ENCODE measurements at places on chromosomes 11 and 22.

DNA sequence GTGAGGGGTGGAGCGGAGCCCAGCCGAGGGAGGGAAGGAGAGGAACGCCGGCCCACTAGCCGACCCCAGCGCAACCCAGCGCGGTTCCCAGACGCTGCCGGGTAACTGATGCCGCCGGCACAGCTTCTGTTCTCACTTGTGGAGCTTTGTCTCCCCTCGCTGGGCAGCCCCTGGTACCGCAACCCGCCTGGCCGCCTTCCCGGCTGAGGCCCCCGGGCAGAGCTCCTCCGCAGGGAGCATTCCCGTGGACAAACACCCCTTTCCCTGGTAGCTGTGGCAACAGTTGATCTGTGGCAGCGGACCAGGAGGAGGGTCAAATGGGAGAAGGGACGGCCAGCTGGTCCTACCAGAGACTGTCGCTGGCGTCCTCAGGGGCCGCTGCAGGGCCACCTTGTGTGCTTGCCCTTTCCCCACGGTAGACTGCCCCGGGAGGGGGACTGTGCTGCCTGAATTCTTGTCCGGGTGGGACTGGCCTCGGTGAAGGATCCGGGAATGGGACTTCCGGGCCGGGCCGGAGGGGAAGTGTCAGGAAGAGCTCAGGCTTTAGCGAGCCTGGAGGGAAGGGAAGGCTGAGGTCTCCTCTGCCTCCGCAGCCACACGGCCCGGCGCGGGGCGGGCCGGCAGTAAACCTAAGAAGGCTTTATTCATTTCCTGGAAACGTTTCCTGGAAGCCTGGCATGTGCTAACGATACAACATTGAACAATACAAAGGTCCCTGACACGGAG is 468.0 kb downstream of the OPCML start:
- DNase-seq = peak; percentile 70

DNA sequence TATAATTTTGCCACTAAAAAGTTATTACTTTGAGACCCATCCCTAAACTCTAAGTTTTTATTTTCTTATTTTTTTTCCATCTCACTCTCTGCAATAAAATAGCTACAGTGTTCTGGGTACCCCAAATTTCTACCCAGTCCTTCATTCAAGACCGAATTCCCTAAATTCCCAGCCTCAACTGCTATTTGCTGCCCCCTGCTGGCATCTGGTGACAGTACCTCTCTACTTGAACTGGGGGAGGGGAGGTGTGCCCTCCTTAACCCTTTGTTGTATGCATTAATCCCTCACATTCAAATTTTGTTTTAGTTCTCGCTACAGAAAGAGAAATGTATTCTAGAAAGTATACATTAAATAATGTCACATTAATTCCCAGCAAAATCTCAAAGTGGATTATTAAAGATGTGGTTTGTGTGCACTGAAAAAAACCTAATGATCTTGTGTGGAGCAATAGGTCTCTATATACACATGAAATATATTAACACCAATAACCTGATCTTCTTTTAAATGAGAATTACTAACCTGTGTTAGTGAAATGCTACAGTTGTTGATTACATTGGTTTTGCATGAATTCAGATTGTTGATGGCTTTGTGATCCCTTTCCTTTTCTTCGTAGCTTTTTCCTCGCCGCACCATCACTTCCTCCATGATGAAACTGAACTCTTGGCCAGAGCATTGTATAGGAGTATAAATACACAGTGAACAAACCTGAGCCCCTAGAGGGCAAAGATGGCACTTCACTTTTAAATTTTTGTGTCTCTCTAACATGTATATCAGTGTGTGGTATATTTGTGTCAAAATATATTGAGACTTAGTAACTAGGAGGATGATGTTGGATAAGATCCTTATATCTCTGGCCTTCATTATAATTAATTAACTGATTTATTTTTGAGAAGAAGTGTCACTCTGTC is 590.0 kb downstream of the METTL15 start:
- DNase-seq = peak; percentile 60

- peak; percentile 17 for DNase-seq
Observed at GRCh38 chr11:74755395-74755995, 6.8 kb downstream of the RNF169 start.

DNA sequence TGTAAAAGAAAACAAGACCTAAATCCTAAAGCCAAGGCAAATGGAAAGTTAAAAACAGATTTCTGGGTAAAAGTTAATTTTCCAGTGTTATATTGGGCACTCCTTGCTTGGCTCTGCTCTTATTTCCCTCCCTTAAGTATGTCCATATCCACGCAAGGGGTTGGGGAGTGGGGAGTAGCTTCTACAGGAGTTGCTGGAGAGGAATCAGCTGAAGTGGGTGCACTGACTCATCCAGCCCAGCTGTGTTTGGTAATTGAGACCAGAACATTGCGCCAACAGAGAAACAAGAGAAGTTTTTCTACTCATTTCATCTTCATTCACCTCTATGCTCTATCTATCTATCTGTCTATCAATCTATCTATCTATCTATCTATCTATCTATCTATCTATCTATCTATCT is 298.4 kb upstream of the PDGFD start:
- peak; percentile 3 for DNase-seq

DNA sequence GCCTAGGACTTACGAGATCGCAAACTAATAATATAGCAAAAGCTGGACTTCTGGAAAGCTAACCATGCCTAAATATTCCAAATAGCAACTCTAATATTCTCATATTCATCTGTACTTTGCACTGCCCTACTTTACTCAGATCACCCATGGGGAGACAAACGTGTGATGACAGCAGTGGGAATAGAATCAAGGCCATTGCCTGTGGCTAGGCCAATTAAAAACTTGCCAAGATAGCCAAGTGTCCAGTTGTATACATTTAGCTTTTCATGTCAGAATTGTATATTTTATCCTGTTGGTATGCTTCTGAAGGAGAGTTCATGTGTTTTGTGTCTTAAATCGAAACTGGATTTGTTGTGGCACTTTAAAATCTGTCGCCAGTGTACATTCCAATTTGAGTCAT is 1.2 kb upstream of the CEP126 start:
- no peak for DNase-seq

DNA sequence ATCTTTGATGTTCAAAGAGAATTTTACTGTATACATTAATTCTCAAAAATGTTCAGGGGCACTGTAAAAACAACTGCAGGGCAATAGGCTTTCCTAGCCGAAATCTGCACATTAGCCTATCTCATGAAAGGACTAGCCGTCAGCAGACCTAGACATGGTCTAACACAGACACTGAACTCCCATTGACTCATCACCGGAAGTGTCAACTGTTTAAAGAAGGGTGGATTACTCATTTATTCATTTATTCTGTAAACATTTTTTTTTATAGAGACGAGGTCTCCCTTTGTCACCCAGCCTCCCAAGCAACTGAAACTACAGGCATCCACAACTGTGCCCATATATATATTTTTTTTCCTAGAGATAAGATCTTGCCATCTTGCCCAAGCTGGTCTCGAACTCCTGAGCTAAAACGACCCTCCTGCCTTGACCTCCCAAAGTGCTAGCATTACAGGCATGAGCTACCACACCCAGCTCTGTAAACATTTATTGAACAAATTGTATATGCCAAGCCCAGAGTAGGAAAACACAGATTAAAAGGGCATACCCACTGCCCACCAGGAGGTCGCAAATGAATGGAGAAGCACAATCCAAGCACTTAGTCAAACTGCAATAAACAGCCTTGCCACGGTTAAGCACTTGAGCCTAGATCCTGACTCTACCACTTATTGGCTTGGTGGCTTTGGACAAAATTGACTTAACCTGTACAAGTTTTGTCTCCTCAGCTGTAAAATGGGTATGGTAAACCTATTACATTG is 26.6 kb downstream of the RAB30 start:
- DNase-seq = peak; percentile 98

DNA sequence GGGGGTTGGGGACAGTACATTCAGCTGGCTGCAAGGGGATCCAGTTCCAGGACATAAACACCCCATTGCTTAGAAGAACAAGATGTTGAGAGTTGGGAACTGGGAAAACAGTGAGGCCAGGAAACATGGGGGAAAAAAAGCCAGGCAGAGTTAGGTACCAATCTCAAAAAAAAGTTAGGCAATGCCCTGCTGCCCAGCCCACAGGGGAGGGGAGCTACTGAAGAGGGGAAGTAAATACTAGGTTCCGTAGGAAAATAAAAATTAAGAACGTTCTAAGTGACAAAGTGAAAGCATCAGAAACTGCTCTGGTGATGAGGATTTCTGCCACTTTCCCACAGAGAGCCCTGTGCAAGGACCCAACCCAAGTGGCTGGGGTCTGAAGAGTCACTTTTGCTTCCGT is 12.0 kb downstream of the SPTBN2 start:
- no peak for DNase-seq

GRCh38 chr11:130729678-130730300 is 186.5 kb downstream of the SNX19 start:
- DNase-seq = peak; percentile 14

GRCh38 chr22:23401910-23402274 is 178.2 kb downstream of the IGLL1 start:
- DNase-seq = no peak

- no peak for DNase-seq
Observed at GRCh38 chr11:124807201-124807600, 7.0 kb upstream of the MSANTD2 start.

DNA sequence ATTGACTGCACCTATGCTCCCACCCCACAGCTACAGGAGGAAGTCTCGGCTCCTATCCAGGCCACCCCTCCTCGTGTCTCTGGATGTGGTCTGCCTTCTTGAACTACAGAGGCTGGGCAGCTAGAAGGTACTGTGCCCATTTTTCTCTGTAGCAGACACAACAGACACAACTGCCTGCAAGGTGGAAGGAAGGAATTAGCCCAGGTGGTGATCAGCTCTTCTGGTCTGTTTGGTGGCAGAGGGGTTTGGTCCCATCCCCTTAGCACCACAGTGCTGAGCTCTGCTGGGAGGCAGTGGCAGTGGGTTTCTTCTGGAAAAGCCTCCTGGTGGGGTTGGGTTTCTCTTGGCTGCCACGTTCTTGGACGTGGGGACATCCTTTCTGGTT is 132.5 kb downstream of the MPPED1 start:
- DNase-seq = no peak

DNA sequence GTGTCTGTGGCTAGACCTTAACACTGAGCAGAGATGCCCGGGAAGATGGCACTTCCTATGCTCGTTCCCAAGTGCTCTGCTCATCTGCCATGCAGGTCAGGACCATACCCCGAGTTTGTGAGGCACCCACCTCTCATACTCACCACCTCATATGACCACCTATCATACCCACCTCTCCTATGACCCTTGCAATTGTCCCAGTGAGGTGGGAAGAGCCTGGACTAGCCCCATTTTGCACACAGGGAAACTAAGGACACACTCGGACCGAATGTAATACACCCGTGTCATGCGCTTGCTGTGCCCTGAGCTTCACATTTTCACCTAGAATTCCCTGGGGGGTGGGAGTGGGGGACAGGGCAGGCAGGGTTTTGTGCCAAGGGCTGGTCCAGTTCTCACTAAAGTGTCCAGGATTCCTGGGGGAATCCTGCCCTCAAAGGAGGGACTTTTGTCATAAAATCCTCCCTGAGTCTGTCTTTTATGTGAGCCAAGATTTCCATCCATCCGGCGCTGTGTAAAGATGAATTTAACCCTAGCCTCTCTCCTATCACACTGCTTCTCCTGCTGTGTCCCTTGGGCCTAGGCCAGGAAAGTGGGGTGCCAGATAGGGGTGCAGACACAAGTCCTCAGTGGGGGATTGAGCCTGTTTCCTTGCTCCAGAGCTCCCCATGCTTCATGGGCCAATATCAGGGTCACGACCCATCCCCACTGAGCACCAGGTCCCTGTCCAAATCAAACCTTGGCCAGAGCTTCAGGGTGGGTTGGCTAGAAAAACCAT is 20.0 kb downstream of the TPBGL start:
- DNase-seq = no peak

- DNase-seq = no peak
Observed at GRCh38 chr11:116989184-116989583, 109.0 kb downstream of the SIK3 start.

DNA sequence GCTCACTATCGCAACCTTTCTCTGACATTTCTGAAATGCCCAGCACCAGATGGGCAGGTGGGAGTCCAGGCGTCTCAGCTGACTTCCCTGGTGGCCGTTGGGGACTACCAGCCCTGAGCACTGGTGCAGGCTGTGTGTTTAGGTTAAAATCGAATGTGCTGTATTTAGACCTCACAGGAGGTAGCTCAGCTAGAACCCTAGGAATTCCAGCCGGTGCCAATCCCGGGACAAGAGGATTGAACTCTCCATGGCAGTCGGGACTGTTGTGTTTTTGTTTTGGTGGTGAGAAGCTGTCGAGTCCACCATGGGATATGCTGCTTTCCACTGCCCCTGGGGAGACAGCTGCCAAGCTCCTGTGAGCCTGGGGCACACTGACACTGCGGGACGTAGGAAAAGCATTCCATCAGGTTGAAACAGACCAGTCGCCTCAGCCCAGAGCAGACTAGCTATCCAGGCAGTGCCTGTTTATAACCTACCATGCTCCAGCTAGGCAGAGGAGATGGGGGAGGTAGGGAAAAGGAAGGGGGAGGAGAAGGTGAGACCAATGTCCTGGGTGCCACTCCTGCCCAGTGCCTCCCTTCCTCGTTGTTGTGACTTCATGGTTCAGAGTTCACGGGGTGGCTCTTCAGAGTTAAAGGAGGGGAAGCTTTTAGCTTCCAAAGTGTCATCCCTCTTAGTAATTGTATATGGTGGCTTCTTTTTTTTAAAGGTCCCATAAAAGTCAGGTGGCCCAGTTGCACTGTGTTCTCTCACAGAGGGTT is 53.0 kb downstream of the MICAL2 start:
- DNase-seq = peak; percentile 100

GRCh38 chr11:17742019-17742418 is 7.4 kb downstream of the KCNC1 start:
- no peak for DNase-seq

DNA sequence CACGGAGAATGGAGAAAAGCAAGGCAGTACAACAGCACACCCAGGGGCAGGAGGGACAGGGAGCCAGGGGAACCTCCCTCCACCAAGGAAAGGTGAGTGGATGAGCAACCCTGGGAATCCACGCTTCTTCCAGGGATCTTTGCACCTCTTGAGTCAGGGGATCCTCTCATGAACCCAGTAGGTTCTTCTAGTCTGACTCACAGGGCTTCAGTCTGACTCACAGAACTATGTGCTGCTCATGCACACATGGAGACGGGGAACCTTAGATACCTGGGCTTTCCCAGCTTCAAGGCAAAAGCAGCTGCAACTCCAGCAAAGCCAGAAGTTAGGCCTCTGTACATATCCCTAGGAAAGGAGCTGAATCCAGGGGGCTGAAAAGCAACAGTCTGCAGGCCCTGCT is 1021.4 kb upstream of the TENM4 start:
- peak; percentile 91 for DNase-seq

GRCh38 chr11:119501777-119502405 is 78.9 kb upstream of the THY1 start:
- DNase-seq = no peak

DNA sequence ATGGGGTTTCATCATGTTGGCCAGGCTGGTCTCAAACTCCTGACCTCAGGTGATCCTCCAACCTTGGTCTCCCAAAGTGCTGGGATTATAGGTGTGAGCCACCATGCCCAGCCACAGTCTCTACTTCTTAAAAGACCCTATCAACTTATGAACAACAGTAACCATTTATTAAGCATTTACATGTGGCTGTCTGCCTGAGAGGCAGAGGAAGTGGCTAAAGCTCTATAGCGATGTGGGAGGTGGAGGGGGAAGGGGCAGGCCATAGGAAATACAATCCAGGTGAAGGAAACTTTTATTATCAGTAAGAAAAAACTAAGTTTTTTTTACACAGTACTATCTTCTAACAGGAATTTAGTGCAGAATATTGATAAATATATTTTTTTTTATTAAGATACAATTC is 87.8 kb upstream of the PHOX2A start:
- DNase-seq = no peak

GRCh38 chr11:117417342-117417741 is 89.7 kb downstream of the CEP164 start:
- no peak for DNase-seq

- peak; percentile 50 for DNase-seq
Observed at GRCh38 chr11:44313761-44314489, 4.0 kb upstream of the ALX4 start.
